COLO829 (cell line): ENCODE measurements at places on chromosomes 3 and 15.

DNA sequence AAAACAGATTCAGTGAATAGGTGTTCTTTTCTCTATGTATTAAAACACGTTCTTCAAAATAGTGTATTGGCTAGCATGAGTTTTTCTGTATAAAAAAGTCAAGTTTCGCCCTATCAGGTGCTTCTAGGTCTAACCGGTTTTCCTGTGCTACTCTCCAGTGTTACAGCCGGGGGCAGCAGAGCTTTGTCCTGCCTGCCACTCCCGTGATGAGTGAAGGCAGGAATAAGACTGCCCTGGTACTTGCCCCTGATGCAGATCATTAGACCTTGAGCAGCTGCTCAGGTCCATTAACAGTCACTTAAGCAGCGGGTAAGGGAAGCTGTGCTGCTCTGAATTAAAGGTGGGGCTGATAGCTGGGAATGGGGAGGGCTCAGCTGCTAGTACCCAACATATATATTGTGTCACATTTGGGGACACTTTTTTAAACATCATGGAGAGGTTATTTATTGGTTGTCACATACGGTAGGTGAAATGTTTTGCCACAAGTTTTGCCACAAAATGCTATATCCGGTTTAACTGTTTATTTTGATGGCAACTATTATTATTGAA lies 1.3 kb upstream of the UNC13C start:
- DNase-seq: no peak

DNA sequence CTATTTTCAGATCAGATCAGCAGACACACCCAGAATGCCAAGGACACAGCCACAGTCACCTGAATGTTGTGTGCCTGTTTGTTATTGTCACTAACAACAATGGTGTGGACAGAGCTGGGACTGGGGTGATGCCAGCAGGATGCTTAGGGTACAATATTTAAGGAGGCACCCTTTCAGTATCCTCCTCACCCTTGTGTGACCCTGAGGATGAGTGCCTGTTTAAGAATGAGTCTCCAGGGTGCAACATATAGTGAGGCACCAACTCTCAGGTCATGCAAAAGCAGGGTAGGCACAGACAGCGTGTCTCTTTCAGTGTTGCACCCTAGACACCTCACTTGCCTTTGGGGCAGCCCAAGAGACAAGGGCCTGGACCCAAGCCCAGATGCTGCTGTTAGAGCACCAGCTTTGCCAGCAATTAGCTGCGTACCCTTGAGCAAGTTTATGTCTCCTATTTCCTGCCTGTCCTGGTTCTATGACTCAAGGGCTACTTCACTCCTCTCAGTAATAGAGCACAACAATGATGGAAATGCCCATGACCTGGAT lies 122.6 kb downstream of the AQP9 start:
- DNase-seq: no peak

- DNase-seq: no peak
These were observed 275.0 kb downstream of the XXYLT1 start for GRCh38 chr3:194995922-194996321.

DNA sequence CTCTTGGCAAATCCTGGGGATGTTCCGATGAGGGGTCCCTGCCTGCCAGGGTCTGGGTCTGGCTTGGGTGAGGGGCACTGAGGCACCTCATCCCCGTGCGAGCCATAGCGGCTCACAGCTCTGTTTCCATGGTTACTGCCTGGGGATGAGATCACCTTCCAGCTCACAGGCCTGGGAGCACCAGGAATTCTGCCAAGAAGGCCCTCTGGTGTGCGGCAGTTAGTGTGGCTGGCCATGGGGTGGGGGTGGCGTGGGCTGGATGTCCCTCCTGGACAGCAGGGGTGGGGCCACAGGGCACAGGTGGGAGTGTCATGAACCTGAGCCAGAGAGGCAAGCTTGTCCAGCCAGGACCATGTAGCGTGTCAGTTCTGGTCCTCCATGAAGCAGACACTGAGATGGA lies 22.1 kb upstream of the PRR23E start:
- no peak for DNase-seq

DNA sequence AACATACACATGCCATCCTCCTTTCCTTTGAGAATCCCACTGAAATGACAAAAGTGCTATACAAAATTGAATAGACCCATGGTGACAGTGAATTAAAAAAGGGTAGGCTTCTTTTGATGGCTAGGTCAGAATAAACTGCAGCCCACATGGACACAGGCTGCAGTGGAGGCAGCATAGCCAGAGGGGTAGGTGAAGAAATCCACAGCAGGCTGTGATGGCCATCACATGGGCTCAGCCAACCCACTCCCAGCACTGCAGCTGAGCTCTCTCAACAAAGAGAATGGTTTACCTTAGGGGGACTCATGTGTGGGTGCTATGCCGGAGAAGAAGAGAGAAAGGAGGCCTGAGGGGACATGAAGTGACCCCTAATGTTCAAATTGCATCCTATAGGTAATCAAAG lies 331.1 kb downstream of the CHST2 start:
- DNase-seq: no peak

GRCh38 chr3:60669636-60670035 lies 581.6 kb downstream of the FHIT start:
- DNase-seq: no peak

DNA sequence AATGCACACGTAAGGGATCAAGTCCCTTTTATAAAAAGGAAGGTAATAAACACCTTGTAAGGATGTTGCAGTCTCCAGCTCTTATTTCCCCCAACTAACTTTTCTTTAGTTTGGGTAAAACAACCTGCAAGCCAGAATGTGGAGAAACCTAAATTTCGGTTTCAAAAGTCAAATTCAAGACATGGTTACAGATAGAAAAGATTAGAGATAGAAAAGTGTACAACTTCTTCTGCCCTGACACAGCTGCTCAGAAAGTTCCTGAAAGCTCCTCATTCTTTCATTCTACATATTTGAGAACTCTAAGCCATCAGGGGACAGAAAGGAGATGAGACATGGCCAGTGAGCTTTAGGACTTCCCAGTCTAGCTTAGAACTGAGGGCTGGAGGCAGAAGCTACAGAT lies 574.9 kb downstream of the DIPK2A start:
- DNase-seq: no peak

- no peak for DNase-seq
These were observed 3.3 kb upstream of the ALAS1 start for GRCh38 chr3:52194485-52195290.

GRCh38 chr15:71187526-71187925 lies 72.3 kb downstream of the THSD4 start:
- no peak for DNase-seq

DNA sequence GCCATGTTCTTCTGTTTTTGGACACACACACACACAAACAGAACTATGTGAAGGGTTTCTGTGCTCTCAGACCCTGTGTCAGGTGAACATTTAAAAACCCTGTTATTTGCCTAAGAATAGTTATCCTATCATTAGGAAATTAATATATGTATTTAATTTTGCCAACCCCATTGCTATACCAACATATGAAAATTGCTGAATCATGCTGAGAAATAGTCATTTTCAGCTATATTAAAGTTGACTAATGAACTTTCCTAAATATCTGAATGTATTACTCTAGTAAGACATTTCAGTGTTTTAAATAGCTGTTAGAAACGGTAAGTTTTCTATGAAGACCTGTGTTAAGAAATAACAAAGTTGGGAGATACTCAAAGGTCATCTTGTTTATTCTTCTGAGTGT lies 596.9 kb upstream of the GRM7 start:
- DNase-seq: no peak

DNA sequence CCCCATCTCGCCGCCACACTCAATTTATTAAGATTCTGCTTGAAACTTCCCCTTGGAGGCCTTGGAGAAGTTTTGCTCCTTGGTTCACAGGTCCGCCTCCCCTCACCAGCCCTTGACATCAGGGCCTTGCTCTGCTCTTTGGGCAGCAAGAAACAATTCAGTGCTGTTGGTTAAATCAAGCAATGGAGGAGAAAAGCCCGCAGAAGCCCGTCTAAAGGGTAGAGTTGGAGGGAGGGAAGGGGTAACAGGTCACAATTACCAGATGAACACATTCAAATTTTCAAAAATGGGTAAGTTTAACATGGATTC lies 429 bp downstream of the PARP9 start:
- DNase-seq: no peak

- peak; percentile 12 for DNase-seq
These were observed 117.0 kb downstream of the P3H2 start for GRCh38 chr3:190003681-190004123.

- no peak for DNase-seq
These were observed 173.5 kb upstream of the NDN start for GRCh38 chr15:23860290-23861245.

- DNase-seq: no peak
These were observed 196.4 kb downstream of the RPLP1 start for GRCh38 chr15:69648775-69649735.

- no peak for DNase-seq
These were observed 291.3 kb upstream of the TRIM42 start for GRCh38 chr3:140386357-140387100.

GRCh38 chr3:140244893-140245292 lies 309.9 kb downstream of the CLSTN2 start:
- DNase-seq: no peak

DNA sequence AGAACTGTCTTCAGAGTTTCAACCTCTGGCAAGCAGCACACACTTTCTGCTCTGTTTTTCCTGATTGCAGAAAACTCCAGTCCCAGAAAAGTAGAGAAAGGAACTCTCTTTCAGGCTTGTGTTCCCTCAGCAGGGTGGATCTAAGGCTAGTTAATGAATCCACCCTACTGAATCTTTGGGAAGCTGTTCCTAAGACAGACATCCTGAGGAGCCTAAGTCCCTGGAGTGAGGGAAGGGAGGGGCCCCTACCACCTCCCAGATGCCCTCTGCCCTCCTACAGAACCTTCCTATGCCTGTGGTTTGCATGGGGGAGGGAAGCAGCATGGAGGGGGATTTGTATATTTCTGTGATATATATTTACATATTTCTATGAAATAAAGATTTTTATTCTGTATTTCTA lies 124.4 kb downstream of the ANO10 start:
- no peak for DNase-seq

DNA sequence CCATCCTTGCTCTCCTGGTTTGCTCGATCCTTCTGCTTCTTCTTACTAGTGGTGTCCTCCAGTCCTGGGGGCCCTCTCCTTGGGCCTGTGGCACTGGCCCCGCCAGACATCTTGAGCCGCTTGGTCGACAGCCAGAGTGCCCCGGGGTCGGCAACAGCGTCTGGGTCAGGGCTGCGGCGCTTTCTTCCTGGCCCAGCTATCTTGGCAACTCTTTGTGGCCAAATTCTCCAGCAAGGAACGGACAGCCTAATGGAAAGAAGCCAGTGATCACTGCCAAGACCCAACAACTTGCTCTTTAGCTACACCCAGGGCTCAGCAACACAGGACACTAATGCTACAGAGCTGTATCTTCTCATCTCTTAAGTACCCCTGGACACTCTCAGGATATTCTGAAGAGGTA lies 1.6 kb downstream of the USP19 start:
- DNase-seq: no peak

GRCh38 chr3:31752305-31753049 lies 219.8 kb downstream of the STT3B start:
- no peak for DNase-seq

GRCh38 chr3:64388886-64389285 lies 163.6 kb upstream of the PRICKLE2 start:
- no peak for DNase-seq

DNA sequence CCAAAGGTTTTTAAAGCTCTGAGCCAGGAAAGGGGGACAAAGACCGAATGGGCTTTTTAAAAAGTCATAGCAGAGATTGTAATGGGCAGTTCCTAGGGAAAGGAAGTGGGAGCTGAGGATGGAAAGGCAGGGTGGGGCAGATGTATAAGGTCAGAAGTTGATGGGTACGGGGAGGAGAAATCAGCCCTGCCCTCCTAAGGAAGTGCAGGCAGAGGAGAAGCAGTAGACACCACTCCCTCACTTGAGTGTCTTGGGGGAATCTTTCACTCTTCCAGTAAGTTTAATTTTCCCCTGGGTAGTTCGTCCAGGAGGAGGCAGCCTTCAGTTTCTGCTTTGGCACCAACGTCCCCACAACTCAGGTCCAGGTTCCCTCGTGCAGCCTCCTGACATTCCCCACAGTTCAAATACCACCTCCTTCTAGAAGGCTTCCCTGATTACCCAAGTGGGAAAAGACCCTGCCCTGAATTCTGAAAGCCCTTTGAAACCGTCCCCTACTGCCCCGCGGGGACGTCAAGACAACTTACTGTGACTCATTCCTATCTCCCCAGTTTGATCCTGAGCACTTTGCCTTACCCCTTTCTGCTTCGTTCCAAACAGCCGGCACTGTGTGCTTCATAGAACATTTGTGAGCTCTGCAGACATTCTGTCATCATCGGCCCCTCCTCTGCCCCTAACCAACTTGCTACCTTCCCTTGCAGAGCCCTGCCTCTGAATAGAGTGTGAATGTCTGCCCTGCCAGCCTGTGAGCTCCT lies 14.3 kb upstream of the SRP14 start:
- no peak for DNase-seq

DNA sequence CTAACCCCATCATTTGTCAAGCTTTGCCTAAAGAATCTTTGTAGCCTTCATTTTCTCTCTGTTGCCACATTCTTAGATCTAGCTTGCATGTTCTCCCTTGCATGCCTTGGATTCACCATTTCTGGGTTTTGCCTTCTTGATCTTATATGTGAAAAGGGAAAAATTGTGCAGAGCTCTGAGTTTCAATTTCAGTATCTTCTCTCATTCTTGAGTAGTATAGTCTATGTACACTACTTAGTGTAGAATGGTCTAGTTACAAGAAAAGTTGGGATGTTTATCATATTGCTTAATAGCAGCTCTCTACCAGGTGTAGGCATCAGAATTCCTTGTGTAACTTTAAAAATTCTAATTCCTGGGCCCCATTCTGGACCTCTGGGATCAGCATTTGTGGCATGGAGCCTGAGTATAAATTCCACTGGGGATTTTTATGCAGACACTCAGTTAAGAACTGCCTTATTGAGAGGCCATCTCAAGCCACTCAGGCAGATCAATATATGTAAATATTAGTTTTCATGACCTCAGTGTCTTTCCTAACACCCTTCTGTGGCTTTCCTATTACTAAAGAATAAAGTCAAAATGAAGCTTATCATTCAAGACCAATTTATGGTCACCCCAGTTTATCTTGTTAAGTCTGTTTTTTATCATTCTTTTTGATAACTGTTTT lies 23.4 kb downstream of the GTF2E1 start:
- no peak for DNase-seq

GRCh38 chr3:124491098-124491497 lies 239.2 kb upstream of the UMPS start:
- no peak for DNase-seq

- no peak for DNase-seq
These were observed 37.8 kb upstream of the GRIP2 start for GRCh38 chr3:14577897-14578296.

DNA sequence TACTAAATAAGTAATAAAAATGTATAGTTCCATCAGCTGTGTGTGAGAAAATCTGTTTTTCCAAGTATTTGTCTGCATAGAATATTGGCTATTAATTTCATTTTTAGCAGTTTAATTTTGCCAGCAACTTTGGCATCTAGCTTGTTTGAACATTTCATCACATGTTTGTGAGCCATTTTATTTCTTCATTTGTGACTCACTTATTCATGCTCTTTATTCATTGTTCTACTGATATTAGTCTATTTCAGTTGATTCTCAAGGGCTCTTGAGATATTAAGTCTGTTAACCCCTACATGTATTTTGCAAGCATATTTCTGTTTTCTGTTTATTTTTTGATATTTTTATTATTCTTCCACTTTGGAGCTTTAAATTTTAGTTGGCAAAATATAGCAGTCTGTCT lies 74.0 kb upstream of the PHLDB2 start:
- DNase-seq: peak; percentile 79

GRCh38 chr3:29242296-29242695 lies 38.6 kb upstream of the RBMS3 start:
- DNase-seq: no peak
